AG09319 (cell line): ENCODE measurements at places on chromosomes 16 and 17.

- DNase-seq = no peak
These were observed 16.4 kb downstream of the ZNF778 start for GRCh38 chr16:89233678-89234490.

DNA sequence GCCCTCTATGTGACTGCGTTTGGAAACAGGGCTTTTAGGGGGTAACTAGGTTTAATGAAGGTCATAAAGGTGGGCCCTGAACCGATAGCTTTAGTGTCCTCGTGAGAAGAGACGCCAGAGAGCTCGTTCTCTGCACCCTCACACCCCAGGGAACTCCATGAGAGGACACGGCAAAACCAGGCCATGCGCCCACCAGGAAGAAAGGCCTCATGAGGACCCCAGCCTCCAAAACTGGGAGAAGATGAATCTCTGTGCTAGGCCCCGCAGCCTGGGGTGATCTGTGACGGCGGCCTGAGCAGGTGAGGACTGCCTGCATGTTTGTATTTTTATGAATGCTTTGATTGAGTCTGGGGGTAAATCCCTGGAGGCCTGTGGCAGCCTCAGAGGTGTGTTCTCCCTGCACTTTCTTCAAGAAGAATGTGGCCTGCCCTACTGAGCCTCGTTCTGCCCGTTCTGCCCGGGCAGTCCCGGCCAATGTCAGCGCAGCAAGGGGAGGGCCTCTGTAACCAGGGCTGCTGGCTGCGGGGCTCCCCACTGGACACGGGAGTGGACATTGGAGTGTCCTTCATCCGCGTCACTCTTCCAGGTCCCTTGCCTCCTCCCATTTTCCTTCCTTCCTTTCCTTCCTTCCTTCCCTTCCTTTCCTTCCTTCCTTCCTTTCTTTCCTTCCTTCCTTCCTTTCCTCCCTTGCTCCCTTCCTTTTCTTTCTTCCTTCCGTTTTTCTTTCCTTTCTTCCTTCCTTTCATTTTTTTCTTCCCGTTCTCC lies 6.8 kb upstream of the RNF213 start:
- DNase-seq = no peak

- DNase-seq = no peak
These were observed 55.0 kb upstream of the METRNL start for GRCh38 chr17:83024218-83024971.

DNA sequence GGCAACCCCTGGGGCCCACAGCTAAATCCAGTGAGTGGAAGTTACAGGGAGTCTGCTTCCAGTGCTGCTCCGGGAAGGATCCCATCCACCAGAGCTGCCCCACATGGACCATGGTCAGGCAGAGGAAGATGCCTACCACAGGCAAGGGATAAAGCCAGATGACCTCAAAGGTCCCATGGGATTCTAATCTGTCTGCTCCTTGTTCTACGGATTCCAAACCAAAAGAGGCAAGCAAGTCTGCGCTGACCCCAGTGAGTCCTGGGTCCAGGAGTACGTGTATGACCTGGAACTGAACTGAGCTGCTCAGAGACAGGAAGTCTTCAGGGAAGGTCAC lies 1.4 kb downstream of the CCL4L2 start:
- no peak for DNase-seq

- DNase-seq = no peak
These were observed 33.1 kb upstream of the CDR2 start for GRCh38 chr16:22407486-22407885.

DNA sequence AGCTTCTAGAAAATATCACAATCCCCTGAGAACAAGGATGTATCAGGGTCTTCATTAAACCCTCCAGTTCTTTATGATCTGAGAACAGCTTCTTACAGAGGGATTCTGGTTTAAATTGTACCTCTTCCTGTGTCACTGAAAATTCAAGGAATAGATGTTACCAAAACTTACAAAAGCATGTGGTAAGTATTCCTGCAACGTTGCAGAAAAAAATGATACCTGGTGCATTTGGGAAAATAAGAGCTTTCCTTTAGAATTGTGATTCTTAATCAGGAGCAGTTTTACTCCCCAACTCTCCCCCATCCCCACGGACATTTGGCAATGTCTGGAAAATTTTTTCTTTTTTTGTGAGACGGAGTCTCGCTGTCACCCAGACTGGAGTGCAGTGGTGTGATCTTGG lies 7.3 kb downstream of the SLFN14 start:
- DNase-seq = no peak

- DNase-seq = no peak
These were observed 26.4 kb downstream of the ARHGAP17 start for GRCh38 chr16:24988593-24989338.

GRCh38 chr17:63848834-63849689 lies 6.6 kb upstream of the SMARCD2 start:
- DNase-seq = peak; percentile 66

DNA sequence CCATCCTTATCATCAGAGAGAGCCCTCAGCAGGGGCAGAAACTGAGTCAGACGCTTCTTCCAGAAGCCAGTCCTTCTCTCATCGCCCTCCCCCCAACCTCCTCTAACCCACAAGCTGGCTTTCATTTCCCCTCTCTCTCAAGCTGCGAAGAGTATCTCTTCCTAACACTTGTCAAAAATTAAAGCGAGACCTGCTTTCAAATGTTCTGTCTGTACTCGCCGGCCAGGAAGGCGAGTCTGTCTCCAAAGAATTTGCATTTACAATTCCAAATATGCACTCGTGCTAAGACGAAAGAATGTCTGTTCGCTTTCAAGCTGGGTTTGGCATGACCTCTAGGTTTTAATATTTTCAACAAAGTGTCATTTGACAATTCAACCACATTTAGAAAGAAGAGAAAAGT lies 140.4 kb downstream of the RGS9 start:
- no peak for DNase-seq

DNA sequence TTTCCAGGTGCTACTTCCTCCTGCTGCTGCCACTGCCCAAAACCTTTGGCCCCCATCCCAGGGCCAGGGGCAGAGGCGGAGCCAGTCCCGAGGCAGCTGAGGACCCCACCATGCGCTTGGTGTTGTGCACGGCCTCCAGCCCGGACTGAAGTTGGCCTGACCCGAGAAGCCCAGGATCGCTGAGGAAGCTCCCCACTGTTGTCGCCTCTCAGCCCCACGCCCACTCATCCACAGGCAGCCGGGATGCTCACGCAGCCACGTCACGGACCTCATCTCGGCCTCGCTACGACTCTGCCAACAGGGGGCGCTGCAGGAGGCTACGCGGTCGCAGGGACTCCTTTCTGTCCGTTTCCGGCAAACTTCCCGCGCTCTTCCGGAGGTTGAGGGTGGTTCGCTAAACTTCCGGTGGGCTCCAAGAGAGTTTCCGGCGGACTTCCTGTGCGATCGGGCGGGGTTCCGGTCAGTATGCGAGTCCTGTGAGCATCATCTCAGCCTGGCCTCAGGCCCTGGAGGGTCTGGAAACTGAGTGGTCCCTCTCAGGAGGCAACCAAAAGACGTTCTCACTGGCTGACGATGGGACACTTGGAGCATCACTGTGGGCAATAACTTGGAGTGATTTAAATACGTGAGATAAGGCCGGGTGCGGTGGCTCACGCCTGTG lies 12.4 kb downstream of the ZG16B start:
- DNase-seq = no peak

- DNase-seq = no peak
These were observed 57.0 kb upstream of the CLEC3A start for GRCh38 chr16:77965346-77965745.

GRCh38 chr16:88697831-88698615 lies 8.2 kb downstream of the RNF166 start:
- DNase-seq = no peak

GRCh38 chr17:42132941-42133340 lies 10.3 kb downstream of the HSPB9 start:
- peak; percentile 49 for DNase-seq

DNA sequence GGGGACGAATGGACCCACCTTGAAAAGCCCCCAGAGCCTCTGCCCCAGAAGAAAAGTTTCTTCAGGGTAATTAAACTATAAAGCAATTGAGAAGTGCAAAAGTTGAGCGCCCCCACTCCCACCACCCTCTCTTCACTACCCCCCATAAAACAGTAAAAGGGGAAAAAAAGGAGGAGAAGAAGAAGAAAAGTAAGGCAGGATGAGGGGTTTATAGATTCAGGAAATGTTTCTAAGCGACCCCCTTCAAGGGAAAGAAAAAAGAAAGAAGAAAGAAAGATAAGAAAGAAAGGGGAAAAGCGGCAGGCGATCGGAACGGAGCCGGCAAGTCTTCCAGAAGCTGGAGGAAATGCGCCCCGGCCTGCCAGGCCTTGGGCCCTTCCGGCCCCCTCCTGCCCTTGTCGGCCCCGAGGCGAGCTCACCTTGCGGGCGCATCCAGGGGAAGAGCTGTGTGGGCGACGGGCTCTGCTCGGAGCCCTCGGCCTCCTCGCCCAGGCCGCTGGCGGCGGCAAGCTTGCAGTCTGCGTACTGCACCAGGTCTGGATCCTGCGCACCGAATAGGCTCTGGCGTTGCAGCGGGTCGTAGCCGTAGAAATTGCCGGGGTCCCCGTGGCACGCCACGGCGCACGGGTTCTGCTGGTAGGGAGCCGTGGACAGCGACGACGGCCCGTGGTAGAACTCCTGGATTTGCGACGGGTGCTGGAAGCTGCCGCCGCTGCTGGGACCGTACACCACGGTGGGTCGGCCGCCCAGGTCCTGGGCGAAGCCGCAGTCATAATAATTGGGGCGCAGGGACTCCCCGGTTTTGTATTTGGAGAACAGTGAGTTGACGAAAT lies 1.0 kb downstream of the HOXB8 start:
- DNase-seq = no peak

DNA sequence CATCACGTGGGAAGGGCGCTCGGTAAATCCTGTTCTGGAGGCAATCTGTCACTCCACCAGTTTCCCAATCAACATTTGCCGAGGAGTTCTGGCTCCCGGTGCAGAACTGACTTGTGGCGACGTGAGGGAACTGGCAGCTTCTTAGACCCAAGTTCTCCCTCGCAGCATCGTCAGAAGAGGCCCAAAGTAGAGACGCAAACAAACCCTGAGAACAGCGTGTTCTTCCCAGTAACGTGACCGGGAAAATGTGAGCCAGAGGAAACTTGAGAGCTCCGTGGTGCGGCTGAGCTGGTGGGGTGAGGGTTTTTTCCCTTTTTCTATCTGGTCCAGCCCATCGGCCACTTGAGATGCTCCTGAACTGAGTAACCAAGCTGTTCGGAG lies 158.9 kb upstream of the CACNG5 start:
- no peak for DNase-seq

GRCh38 chr17:55833306-55833705 lies 82.5 kb downstream of the PCTP start:
- no peak for DNase-seq

- no peak for DNase-seq
These were observed 573 bp upstream of the CDK10 start for GRCh38 chr16:89685916-89686315.
